ENCODE measurements at places on chromosomes 3 and 15.

DNA sequence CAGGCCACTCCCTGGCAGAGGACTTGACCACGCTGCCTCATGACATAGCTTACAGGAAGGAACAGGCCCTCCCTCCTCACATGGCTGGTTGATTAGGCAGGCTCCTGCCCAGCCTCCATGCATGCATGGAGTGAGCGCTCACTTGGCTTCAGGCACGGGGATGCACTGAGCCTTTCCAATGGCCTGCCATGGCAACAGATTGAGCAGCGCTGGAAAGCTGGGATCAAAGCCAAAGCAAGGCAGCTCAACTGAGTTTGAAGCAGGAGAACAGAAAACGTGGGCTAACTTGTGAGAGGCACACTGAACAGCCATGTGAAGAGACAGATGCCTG, 5.9 kb upstream of the GRAMD2A start:
- DNase-seq = no peak

DNA sequence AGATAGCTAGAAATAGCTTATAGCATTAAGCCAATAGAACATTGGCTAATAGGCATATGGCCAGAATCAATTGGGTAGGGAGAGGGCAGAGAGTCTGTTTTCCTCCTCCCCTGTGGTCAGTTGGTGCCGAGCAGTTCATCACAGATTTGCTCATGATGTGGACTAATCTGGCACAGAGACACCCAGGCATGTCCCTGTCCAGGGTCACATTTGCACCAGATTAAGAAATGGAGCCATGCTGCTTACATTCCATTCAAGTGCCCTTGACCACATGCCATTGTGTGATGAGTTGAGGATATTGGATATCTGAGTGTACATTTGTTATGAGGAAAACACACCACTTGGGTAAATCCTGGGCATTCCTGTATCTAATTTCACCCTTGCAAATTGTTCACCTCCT, 53.4 kb downstream of the USP13 start:
- no peak for DNase-seq

DNA sequence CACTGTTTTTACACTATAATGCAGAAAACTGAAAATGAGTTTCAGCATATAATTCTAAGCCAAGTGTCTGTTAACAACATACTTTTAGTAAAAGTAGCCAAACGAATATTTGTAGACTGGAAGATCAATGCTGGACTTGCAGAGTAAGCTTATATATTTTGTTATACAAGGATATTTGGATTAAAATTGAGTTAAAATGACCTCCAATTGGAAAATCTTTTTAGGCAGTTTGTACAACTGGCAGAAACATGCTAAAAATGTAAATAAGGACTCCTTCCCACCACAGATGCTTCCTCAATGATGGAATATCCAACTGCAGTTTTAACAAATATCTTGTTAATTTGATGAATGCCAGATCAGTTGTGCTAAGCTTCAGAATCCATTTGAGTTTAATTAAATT, 25.3 kb downstream of the ZBBX start:
- DNase-seq = no peak

GRCh38 chr3:40307176-40307575, 2.3 kb upstream of the EIF1B start:
- DNase-seq = no peak

- DNase-seq = no peak
These were observed 107.9 kb downstream of the ATG7 start for GRCh38 chr3:11379824-11380701.

DNA sequence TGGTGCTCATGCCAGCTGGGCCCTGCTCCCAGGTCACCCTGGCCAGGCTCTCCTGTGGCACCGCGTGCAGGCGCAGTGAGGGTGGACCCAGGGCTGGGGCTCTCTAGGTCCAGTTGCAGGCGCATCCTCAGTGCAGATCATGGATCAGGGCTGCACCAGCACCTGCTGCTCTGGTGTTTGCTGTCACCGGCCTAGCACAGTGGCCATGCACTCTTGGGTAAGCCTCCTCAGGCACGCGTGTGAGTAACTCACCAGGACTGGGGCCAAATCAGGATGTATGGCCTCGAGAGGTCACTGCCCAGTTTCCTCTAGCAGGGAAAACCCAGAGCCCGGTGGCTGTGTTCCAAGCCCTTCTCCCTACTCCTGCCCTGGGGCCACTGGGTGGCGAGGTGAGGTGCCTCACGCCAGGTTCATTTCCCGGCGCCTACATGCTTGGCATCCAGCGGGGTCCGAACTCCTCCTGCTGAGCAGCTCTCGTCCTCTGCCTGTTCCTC, 45.5 kb upstream of the SLC41A3 start:
- DNase-seq = peak; percentile 78

DNA sequence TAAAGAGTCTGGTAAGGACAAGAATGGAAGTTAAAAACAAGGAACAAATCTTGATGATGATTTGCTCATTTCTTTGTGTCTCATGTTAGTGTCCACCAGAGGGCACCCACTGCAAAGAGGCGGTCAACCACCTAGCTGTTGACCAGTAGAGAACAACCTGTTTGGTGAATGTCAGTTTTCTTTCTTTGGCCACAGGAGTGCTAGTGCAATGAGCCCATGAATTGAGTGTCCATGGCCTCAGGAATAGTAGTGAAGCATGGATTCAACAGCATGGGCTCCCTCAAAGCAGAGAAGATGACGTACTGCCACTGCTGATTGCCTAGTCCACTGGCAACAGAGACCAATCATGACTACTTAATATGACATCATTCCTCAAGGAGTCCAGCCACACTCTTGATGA, 10.7 kb upstream of the CNTN6 start:
- no peak for DNase-seq

DNA sequence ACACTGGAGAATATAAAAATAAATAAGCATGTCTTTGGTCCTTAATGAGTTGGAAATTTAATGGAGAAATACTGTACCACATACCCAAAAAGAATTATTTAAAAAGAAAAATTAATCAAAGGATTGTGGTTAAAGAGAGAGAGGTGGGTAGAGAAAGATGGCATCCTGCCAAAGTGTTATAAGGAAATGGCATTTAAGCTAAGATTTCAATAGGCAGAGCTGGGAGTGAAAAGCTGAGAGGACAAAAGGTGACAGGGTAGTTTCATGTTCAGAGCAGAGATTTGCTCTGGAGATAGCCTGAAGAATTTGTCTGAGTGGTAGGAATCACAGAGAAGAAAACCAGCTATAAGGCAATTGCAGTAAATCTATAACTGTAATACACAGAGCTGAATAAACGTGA, 181.0 kb downstream of the SI start:
- no peak for DNase-seq

DNA sequence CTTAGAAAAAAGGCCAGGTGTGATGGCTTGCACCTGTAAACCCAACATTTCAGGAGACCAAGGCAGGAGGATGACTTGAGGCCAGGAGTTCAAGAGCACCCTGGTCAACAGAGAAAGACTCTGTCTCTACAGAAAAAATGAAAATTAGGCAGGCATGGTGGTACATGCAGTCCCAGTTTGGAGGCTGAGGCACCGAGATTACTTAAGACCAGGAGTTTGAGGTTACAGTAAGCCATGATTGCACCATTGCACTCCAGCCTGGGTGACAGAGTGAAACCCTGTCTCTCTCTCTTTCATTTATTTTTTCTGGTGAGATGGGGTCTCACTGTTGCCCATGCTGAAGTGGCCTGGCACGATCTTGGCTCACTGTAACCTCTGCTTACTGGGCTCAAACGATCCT, 24.7 kb downstream of the IP6K1 start:
- DNase-seq = no peak

DNA sequence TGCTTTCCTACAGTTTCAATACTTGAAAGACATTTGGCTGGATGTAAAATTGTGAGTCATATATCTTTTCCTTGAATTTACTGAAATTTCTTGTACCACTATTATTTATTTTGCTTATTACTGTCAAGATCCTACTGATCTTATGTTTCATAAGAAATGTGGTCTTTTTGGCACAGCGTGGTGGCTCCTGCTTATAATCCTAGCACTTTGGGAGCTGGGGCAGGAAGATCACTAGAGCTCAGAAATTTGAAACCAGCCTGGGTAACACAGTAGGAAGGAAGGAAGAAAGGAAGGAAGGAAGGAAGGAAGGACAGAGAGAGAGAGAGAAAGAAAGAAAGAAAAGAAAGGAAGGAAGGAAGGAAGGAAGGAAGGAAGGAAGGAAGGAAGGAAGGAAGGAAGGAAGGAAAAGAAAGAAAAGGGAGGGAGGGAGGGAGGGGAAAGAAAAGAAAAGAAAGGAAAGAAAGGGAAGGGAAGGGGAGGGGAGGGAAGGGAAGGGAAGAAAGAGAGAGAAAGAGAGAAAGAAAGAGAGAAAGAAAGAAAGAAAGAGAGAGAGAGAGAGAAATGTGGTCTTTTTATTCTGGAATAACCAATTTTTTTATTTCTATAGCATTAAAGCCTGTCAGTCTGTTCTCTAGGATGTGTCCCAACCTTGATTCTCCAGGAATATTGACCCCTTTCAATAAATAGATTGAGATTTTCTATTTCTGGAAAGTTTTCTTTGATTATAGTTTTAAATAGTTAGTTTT, 572.0 kb upstream of the TGFBR2 start:
- no peak for DNase-seq

GRCh38 chr15:66873856-66874255, 171.8 kb downstream of the SMAD6 start:
- peak; percentile 64 for DNase-seq

GRCh38 chr3:52786330-52787215, 8.0 kb upstream of the ITIH3 start:
- no peak for DNase-seq

DNA sequence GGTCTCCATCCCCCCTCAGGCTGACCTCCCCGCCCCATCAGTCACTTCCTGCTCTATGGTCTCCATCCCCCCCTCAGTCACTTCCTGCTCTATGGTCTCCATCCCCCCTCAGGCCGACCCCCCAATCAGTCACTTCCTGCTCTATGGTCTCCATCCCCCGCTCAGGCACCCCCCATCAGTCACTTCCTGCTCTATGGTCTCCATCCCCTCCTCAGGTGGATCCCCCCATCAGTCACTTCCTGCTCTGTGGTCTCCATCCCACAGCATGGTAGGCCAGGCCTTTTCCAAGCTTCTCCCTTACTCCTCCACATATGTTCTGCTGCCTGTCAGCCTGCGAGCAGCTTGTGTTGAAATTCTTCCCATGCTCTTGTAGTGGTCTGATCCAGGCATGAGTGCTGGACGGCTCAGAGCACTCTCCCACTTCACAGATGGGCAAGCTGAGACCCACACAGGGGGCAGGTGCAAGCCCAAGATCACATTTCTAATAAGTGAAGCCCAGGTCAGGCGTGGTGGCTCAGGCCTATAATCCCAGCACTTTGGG, 36.8 kb downstream of the BDH1 start:
- DNase-seq = no peak

DNA sequence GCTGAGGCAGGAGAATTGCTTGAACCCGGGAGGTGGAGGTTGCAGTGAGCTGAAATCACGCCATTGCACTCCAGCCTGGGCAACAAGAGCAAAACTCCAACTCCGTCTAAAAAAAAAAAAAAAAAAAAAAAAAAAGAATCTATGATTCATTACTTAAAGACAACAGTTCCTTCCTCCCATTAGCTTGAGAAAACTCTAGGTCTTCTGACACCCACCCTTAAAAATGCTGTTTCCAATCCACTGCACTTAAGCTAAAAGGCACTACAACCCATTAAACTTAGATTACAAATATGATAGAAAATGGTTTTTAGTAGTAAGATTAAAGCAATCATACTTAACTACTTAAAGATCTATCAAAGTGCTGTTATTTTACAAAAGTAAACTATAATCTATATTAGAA, 40.0 kb upstream of the BHLHE40 start:
- no peak for DNase-seq
